ENCODE measurements at places on chromosomes 4 and X. TPM values are rescaled to one million over a fixed set of nuclear protein-coding genes. Genes with fewer than 3 reads are reported as not detected.

The ATXN3L gene
- total RNA-seq, result not detected

GRCh38 chr4:184732126-184732525 is 1.8 kb downstream of the CENPU start:
- DNase-seq, result no peak

The REELD1 gene
- total RNA-seq, result 0.74 TPM

GRCh38 chr4:160319221-160319867 is 1216.5 kb downstream of the RAPGEF2 start:
- no peak for DNase-seq

The ATP8A1 gene
- total RNA-seq, result 10.8 TPM

GRCh38 chr4:157779081-157779480 is 393.7 kb downstream of the GASK1B start:
- DNase-seq, result no peak

DNA sequence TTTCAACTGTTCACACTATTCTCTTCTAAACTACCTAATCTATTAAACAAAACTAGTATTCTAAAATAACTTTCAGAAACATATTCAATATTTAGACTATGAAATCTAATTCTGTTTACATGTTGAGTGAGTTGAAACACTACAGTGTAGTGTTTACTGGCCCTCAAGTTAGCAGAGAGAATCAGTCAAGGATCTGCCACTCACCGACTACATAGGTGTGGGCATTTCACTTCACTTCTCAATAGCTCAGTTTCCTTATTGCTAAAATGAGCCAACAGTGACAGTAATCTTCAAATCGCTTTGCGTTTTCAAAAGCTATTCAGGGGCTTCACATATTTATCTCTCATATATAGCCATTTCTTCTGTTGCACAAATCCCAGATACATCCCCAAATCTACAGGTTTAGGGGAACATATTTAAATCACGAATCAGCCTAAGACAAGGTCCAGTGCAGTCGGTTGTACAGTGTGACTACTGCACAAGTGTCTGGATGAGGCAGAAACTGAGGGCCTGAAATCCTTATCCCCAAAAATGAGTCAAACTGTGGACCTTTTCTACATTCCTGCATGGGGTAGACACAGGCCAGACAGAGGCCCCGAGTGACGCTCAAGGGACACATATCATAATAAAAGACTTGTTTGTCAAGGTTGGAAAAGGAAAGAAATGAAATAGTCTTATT is 129.8 kb downstream of the PPP3CA start:
- no peak for DNase-seq

GRCh38 chrX:142688256-142688655 is 337.5 kb upstream of the SPANXN4 start:
- no peak for DNase-seq

GRCh38 chrX:39772057-39772832 is 325.5 kb downstream of the BCOR start:
- no peak for DNase-seq

DNA sequence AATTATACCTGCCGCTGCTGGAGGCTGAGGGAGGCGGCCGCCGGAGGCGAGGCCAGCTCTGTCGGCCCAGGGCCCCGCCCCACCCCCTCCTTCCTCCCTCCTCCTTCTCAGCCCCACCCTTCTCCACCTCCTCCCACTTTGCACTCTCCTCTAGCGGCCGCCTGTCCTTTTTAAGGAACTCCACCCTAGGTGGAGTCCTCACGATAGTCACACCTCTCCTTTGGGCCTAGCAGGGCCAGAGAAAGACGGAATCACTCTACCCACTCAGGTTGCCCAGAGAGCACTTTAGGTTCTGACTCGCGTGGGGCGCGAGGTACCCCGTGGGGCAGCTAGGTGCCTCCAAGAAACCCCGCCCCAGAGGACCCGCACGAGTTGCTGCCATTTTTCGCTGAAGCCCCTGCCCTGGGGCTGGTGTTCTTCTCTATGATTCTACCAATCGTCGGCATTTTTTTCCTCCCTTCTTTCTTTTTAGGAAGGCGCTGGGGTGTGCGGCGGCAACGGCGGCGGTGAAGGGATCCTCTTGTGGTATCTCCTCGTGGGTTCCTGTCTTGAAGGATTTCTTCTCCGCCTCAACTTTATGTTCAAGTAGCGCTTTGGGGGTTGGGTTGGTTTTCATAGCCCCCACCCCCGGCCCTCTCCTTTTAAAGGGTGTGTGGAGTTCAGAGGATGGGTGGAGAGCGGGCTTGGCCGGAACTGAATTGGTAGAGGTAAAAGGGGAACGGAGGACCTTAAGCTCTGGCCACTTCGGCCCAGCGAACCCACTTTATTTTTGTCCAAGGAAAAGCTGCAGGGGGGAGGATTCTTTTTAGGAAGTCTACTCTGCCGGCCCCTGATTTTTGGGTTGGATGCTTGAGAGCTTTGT is at the start of gene KLF8:
Gene KLF8 (plus strand): TSS at position 136 of the 862 bp plus-strand sequence. CDS start 979 bp downstream, outside the sequence.
- no peak for DNase-seq

- no peak for DNase-seq
These were observed 32.1 kb downstream of the IRF2 start for GRCh38 chr4:184442314-184442635.

DNA sequence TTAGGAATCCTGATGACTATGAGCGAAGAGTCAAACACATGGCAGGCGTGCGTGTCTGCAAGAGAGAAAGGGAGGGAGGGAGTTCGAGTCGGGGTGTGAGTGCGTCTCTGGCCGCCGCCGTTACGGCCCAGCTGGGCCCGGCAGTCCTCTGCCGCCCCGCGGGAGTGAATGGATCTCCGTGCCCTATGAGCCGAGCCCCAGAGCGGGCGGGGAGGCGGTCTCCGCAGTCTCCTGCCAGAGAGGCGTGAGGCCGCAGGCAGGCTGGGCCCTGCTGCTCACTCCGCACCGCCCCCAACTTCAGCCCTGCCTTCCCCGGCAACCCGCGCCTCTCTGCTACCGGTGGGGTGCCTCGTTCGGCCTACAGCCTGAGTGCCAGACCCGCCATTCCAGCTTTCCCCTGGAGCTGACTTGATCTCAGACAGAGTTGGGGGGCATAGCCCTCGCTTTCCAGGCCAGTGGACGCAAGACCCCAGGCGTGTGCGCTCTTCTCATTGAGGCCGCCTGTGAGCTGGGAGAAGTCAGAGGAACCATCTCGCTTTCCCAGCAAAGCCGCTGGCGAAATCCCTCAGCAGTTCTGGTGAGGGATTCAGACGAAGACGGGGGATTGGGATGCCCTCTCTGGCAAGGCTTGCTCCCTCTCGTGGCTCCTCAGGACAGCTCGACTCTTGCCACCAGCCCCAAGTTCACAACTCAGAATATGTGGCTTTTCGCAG is 1.4 kb downstream of the SLC16A2 start:
- DNase-seq, result no peak

- no peak for DNase-seq
These were observed 9.9 kb downstream of the ZNF157 start for GRCh38 chrX:47380268-47380667.

- DNase-seq, result no peak
These were observed 6.5 kb downstream of the SH3BP2 start for GRCh38 chr4:2799224-2799911.

GRCh38 chrX:25131055-25131454 is 115.3 kb upstream of the ARX start:
- DNase-seq, result no peak

DNA sequence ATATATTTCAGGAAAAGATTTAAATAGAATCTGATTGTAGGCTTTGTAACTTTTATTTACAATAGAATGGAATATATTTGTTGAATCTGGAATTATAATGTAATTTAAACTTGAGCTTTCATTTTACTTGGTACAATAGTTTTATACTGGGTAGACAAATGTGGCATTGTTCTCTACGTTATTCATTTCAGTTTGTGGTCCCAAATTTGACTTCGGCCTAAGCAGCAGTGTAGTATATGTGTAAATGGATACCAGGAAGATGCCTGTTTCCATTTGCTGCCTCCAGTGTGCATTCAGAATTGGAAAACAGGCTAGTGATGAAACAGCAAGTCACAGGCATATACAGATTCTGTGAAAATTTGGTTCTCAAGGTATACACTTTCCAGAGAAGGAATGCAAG is 77.8 kb downstream of the CLDN22 start:
- no peak for DNase-seq

DNA sequence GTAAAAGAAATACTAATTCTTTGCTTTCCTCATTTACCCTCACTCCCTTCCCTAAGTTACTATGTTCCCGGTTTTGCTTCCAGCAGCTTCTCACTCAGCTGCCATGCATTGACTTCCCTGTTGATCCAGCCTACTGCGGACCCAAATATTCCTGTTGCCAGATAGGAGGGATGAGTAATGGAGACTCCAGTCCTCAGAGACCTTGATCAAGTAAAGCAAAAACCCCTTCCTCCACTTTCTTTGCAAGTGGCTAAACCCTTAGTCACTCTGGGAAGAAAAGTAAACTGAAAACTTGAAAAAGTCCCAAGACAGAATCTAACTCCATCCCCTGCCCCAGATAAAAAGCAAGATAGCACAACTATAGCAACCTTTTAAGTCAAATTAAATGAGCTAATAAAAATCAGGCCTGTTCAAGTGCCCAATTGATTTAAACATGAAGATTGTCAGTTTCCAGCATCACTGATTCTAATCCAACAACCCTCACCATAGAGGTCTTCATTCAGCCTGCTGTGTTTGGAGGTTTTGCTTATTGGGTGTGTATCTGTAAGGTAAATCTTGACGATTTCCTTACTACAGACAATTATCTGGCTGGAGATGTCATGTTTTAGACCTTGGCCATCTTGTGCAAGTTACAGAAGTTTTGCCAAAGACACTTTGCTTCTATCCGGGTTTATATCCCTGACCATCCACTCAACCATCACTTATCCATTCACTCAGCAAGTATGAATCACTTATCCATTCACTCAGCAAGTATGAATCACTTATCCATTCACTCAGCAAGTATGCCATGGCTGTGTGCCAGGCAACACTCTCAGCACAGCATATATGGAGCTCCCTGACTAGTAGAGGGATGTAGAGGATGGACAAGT is 17.6 kb downstream of the FGFBP1 start:
- no peak for DNase-seq

DNA sequence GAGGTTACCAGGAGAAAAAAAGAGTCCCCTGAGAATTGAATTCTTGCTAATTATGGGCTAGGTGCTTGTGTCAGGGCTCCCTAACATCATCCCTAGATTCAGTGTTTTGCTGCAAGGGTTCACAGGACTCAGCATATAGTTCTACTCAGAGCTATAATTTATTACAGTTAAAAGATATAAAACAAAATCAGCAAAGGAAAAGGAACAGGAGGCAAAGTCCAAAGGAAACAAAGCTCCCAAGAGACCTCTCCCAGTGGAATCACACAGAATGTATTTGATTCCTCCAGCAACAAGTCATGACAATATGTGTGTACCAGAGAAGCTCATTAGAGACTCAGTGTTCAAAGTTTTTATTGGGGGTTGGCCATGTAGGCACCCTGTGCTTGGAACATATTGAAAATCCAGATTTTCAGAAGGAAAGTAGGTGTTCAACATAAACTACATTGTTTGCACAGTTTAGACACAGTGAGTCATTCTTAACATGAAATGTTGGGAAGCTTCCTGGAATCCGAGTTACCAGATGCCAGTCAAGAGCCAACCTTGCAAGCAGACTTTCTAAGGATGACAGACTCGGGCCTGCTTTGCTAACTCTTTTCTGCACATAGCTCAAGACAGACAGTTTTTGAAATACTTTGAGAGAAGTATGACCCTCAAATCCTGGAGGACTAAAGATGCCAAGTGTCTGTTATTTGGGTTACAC is 311.3 kb upstream of the EMCN start:
- no peak for DNase-seq

DNA sequence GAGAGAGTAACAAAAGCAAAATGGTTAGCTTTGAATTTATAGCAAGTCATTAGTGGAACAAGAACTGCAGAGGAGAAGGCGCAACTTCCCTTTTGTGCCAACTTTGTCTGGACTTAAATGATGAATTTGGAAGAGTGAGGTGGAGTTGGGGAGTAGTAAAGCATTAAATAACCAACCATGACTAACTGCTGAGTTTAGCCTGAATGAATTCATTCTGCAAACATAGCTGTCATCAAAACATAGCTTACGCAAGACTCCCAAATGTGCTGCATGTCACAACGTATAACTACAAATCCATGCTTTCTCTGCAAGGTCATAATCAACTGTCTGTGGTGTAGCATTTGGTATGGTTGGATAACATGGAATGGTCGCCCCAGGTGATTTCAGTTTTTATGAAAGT is 75.9 kb upstream of the RPL34 start:
- no peak for DNase-seq

The ADGRA3 gene
- 23.3 TPM for total RNA-seq

The SYP gene
- total RNA-seq, result 11.0 TPM

GRCh38 chr4:81796790-81797528 is 325.3 kb upstream of the RASGEF1B start:
- no peak for DNase-seq

DNA sequence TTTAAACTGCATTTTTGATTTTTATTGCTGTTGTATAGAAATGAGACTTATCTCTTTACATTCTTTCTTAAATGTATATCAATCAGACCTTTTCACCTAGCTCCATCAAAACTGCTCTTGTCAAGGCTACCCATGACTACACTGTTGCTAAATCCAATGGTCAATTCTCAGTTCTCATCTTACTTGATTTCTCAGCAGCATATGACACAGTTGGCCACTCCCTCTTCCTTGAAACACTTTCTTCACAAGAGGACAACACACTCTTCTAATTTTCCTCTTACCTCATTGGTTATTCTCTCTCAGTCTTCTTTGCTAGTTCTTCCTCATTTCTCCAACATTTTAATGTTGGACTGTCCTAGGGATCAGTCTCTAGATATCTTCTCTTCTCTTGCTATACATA is 94.1 kb upstream of the CITED1 start:
- no peak for DNase-seq

DNA sequence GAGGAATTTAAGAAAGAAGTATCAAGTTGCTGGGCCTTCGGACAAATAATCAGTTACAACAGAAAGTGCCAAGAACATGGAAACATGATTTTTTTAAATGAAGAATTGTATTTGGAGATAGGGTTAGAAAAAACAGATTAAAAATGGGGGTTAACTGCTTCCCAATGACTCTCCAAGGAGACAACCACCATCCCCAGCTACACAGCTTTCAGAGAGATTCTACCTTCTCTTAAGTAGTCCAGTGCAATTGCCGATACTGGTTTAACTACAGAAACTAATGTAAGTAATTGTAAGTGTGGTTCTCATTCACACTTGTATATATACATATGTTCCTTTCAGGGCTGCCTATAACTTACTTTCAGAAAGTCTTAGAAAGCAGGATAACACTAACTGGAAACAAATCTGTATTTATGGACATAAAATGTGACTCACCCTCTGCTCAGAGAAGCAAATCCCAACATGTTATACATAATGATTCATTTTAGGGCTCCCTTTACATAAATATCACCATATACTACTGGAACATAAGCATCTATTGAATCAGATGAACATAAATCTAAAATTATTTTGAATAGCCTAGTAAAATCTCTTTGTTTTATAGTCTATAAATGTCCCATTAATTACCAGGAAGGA is 248.9 kb upstream of the UGT8 start:
- no peak for DNase-seq

DNA sequence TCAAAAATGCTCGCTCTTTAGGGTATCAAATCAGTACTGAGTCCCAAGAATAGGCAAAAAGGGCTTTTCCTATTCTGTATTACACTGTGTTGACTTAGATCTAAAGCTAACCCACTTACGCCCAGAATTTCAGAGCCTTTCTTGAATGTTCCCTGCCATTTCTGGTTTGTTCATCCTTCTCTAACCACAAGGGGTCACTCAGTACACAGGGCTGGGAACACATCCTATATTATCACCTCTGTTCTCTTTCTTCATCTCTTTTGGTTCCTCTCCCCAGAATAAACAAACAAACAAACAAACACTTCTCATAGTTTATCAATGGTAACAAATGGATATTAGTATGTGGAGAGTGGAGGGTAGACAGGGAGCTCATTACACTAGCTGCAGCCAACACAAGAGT is 25.5 kb upstream of the MORC4 start:
- no peak for DNase-seq

All from vagina (tissue), 2 donors.